ENCODE measurements at places on chromosomes 12 and 14. TPM values are rescaled to one million over a fixed set of nuclear protein-coding genes. Genes with fewer than 3 reads are reported as not detected.

- no peak for DNase-seq
These were observed 100.8 kb downstream of the SAMD4A start for GRCh38 chr14:54667764-54668163.

DNA sequence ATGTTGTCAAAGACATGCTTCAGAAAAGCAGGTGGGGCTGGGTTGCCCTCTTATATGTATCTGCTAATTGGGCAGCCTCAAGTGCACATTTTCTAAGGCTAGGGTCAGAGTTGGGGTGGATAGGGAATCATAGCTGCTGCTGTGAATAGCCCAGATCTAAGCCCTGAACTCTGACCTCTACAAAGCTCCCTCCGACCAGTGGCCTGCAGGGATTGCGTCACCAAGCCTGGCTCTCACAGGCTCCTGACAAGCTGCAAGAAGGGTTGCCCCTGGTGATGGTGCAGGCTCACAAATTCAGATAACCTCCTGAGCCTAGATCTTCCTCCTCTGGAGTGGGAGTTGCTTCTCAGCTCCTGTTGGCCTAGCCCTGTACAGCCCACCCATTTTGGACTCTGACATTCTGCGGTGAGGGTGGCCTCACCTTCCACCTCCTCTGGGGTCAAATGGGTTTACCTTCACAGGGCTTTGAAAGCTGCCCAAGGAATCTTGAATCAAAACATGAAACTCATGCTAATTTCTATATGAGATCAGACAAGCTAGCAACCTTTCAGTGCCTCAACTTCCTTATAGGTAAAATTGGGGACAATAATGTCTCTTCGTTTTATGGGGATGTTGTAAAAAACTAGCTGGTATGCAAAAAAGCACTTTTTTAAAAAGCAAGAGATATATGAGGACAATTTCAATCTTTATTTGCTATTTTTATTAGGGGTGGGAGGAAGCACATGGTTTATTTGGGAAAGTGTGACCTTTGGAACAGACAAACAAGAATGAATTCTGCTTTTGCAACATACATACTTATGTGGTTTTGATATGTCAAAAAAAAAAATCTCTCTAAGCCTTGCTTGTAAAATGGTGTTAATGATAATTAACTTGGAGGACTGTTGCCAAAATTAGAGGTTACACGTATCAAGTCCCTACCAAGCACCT, 4.9 kb upstream of the SUSD6 start:
- DNase-seq: no peak

DNA sequence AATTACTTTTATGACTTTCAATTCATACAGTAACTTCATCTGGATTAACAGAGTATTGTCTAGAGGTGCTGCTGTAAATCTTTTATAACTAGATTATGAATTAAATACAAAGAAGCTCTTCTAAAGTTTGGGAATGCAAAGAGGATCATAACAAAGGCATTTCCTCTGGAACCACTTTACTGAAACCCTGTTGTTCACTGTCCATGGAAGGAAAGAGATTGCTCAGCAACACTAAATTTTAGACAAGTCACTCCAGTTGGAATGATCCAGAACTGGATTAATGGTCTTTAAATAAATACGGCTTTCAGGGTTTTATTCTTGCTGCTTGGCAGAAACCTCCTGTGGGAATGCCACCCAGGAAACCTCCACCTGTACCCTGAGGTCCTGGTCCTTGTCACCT, 250.6 kb downstream of the KSR2 start:
- no peak for DNase-seq

- peak; percentile 47 for DNase-seq
These were observed 21.8 kb downstream of the WDHD1 start for GRCh38 chr14:55005071-55005470.

- no peak for DNase-seq
These were observed 23.1 kb downstream of the PRIMA1 start for GRCh38 chr14:93765155-93765554.

DNA sequence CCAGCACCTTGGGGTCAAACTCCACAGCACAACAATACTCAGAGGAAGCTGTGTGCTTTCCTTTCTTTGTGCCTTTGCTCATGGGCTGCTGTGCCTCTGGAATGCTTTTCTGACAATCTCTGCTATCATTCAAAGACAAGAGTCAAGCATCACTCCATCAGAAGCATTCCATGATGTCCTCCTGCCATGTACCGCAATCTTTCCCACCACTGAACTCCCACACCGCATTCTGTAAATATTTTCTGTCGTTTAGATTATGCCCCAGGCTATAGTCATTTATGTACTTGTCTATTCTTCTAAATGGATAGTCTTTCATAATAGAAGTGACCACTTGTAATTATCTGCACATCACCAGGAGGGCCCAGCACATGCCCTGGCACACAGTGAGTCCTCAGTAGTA, 327.8 kb downstream of the PDZRN4 start:
- no peak for DNase-seq

DNA sequence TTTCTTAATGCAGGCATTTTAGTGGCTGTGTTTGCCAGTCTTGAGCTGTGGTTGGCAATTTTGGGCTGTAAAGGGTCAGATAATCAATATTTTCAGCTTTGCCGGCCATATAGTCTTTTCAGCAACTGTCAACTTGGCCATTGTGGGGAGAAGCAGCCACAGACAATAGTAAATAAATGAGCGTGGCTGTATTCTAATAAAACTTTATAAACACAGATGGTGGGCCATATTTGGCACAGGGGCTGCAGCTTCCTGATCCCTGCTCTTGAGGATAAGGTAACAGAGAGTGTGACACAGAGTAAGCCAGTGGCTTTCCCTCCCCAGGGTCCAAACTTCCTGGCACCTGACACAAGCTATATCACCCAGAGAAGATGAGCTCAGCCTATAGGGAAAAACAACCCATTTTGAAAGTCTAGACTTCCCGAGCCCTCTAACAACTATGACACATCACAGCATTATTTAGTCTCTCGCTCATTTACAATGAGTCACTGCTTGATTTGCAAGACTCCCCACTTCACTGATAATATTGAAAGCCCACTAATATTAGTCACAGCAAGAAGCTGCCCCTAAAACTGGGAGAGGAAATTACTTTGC, 163.1 kb upstream of the TMPO start:
- DNase-seq: peak; percentile 96

- DNase-seq: no peak
These were observed 31.0 kb downstream of the RNF34 start for GRCh38 chr12:121430833-121431415.

Gene MANSC4
- not detected for total RNA-seq

Measured in HT1080 (cell line).